SHP77 treated with DMSO at 0.1 percent for 48 hours (cell line): ENCODE measurements at places on chromosomes 7 and 10.

- no peak for DNase-seq
Measured at GRCh38 chr7:129896568-129897382, 56.0 kb downstream of the UBE2H start.

- DNase-seq = no peak
Measured at GRCh38 chr10:99172128-99172738, 63.4 kb downstream of the HPSE2 start.

GRCh38 chr7:138825049-138825721 lies 27.2 kb upstream of the ATP6V0A4 start:
- DNase-seq = no peak

DNA sequence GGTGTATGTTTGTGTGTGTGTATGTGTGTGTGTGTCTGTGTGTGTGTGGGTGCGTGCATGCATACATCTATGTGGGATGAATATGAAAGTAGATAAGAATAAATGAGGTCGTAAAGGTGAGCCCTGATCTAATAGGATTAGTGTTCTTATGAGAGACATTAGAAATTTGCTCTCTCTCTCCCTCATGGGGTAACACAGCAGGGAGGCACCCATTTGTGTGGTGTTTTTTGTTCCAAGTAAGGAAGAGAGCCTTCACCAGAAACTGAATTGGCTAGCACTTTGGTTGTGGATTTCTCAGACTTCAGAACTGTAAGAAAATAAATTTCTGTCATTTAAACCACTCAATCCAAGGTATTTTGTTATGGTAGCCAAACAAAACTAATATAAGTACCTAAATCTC lies 353.7 kb upstream of the CHRM2 start:
- DNase-seq = no peak

GRCh38 chr7:94400022-94400421 lies 5.3 kb downstream of the COL1A2 start:
- DNase-seq = no peak
